SJSA1 (cell line): ENCODE measurements at places on chromosomes 2 and 18. TPM values are rescaled to one million over a fixed set of nuclear protein-coding genes. Genes with fewer than 3 reads are reported as not detected.

DNA sequence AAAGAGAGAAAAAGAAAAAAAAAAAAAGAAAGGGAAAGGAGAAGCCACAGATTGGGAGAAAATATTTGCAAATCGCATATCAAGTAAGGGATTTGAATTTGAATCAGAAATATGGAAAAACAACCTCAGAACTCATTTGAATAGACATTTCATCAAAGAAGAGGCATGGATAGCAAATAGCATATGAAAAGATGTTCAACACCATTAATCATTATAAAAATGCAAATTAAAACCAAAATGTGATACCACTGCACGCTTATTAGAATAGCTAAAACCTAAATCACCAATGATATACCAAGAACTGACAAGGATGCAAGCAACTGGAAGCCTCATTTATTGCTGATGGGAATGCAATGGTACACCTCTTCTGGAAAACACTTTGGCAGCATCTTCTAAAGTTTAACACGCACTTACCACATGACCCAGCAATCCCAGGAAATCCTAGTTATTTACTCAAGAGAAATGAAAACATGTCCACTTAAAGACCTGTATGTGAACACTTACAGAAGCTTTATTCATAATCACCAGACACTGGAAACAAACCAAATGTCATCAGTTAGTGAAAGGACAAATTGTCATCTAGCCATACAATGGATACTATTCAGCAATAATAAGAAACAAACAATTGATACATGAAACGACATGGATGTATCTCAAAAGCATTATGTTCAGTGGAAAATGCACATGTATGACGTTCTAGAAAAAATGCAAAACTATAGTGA lies 10.3 kb downstream of the DNER start:
- H3K4me3 ChIP-seq, result no peak overlapping the region
- peaks cover 9% of the 10 kb centered on the region; the same call in 1 of the 2 replicates for H3K27me3 ChIP-seq
- H3K27ac ChIP-seq, result no peak overlapping the region
- DNase-seq, result no peak
- no peaks in the 10 kb centered on the region for H3K36me3 ChIP-seq
- H3K4me1 ChIP-seq, result no peaks in the 10 kb centered on the region

Gene IL18R1
- total RNA-seq, result not detected in 2 replicates

Gene SPTBN1
- 102 and 180 TPM in 2 replicates for total RNA-seq

- no peak overlapping the region for H3K4me3 ChIP-seq
- H3K4me1 ChIP-seq, result no peaks in the 10 kb centered on the region
- no peaks in the 10 kb centered on the region for H3K36me3 ChIP-seq
- no peak for DNase-seq
- H3K27me3 ChIP-seq, result peaks cover 48% of the 10 kb centered on the region
Measured at GRCh38 chr2:240655931-240656886, 26.5 kb downstream of the AQP12B start.

GRCh38 chr2:68878071-68878711 lies 7.0 kb upstream of the BMP10 start:
- H3K36me3 ChIP-seq, result no peaks in the 10 kb centered on the region
- no peak overlapping the region for H3K27ac ChIP-seq
- no peak for DNase-seq
- peaks cover 10% of the 10 kb centered on the region for H3K4me1 ChIP-seq
- H3K27me3 ChIP-seq, result 0 out of 2 replicates have a peak, but pooled peaks cover 4% of the 10 kb centered on the region

Gene TMEM178A
- total RNA-seq, result 0.13 and 0.41 TPM in 2 replicates

Gene FAP
- 21.1 and 35.6 TPM in 2 replicates for total RNA-seq

DNA sequence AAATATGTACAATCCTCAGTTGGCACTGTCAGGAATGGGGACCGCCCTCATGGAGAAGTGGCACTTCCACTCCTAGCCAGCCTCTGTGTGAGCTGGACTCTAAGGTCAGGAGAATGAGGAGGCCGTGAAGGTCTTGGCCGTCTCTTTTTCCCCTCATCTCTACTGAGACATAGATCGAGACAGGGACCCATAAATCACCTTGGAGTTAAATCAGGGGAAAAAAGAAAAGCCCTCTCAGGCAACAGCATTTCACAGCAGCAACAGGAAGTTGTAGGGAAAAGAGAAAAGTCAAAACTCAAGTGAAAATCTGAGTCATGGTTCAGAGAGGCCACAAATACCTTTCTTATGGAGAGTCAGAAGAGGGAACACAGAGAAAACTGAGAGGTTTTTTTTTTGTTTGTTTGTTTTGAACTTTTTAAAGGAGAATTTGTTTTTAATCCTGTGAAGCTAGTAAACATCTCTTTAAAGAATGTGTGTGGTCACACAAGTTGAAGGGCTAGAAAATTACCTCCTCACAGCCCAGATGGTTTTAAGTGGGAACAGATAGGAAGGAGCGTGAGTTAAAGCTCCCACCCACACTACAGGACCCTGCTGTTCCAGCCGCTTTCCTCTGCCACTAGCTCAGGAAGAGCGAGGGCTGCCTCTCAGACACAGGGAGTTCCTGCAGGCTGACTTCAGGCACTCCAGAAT lies 30.6 kb upstream of the CYP1B1 start:
- H3K4me3 ChIP-seq, result peak overlapping the region; percentile 6; the same call in 1 of the 2 replicates
- H3K4me1 ChIP-seq, result peaks cover 39% of the 10 kb centered on the region
- no peaks in the 10 kb centered on the region for H3K27me3 ChIP-seq
- H3K27ac ChIP-seq, result peak overlapping the region; percentile 92
- DNase-seq, result peak; percentile 97
- H3K36me3 ChIP-seq, result no peaks in the 10 kb centered on the region

DNA sequence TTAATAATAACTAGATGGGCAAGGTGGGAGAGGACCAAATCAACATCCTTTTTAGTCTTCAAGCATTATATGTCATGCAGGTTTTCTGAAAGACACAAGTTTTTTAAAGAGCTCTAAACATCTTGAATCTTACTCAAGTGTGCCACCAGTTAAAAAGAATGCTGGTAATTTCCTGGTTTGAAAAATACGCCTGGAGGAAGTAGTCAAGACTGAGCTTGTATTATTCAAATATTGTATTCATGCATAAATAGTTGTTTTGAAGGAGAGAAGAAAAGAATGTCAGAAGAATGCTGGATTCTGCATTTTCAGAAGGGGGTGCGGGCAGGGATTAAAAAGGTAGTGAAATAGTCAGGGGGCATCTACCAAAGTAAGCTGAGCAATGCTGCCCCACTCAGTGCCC lies 90.7 kb downstream of the WDPCP start:
- no peaks in the 10 kb centered on the region for H3K36me3 ChIP-seq
- H3K27me3 ChIP-seq, result no peaks in the 10 kb centered on the region
- H3K4me3 ChIP-seq, result no peak overlapping the region
- no peak overlapping the region for H3K27ac ChIP-seq
- DNase-seq, result no peak

Gene MEP1B
- not detected in 2 replicates for total RNA-seq

DNA sequence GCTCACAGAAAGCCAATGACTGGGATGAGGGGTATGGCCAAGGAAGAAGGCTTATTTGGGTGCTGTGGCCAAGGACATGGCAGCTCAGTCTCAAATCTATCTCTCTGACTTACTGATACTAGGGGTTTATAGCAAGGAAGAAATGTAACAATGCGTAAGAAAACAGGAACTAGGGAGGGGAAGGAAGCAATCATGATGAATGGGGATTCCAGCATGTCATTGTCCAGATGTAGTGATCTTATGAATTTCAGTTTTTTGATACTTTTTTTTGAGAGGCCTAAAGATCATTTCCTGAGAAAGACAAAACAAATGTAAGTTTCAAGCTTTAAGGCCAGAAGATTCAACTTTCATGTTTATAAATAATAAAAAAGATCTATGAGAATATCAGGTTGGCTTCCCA lies 298.6 kb upstream of the FAM98A start:
- H3K27me3 ChIP-seq, result no peaks in the 10 kb centered on the region
- no peak overlapping the region for H3K4me3 ChIP-seq
- H3K27ac ChIP-seq, result no peak overlapping the region
- DNase-seq, result no peak
- H3K4me1 ChIP-seq, result no peaks in the 10 kb centered on the region

DNA sequence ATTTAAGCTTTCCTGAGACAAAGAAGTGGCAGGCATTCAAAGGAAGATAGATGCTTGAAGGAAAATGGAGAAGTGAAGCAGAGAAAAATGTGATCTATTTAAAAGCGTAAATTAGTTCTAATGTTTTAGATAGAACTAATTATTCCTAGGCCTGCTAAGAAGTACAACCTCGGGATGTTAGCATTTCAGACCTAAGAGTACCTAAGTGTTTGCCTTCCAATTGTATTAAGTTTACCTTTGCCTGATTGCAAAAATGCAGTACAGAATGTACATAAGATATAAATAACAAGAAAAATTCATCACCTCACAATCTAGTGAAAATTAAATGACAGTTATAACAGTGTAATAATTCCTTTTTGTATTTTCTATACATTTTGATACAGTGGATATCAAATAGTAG lies 71.1 kb upstream of the HNMT start:
- no peak overlapping the region for H3K27ac ChIP-seq
- no peaks in the 10 kb centered on the region for H3K4me1 ChIP-seq
- H3K36me3 ChIP-seq, result no peaks in the 10 kb centered on the region
- no peak for DNase-seq

Gene ALK
- total RNA-seq, result not detected in 2 replicates

Gene PAIP2B
- total RNA-seq, result 0.25 and 0.34 TPM in 2 replicates

GRCh38 chr2:128986867-128987268 lies 668.2 kb upstream of the HS6ST1 start:
- H3K4me3 ChIP-seq, result no peak overlapping the region
- H3K27me3 ChIP-seq, result no peaks in the 10 kb centered on the region
- H3K4me1 ChIP-seq, result no peaks in the 10 kb centered on the region
- H3K36me3 ChIP-seq, result no peaks in the 10 kb centered on the region
- H3K27ac ChIP-seq, result no peak overlapping the region

- H3K27me3 ChIP-seq, result no peaks in the 10 kb centered on the region
- DNase-seq, result no peak
- H3K27ac ChIP-seq, result no peak overlapping the region
- H3K4me3 ChIP-seq, result no peak overlapping the region
- H3K36me3 ChIP-seq, result no peaks in the 10 kb centered on the region
Measured at GRCh38 chr18:27780061-27780745, 396.7 kb downstream of the CDH2 start.

Gene DYNAP
- total RNA-seq, result not detected in 2 replicates

Gene LYG2
- not detected in 2 replicates for total RNA-seq

Gene CD8B2
- total RNA-seq, result not detected in 2 replicates

Gene MC5R
- not detected in 2 replicates for total RNA-seq

DNA sequence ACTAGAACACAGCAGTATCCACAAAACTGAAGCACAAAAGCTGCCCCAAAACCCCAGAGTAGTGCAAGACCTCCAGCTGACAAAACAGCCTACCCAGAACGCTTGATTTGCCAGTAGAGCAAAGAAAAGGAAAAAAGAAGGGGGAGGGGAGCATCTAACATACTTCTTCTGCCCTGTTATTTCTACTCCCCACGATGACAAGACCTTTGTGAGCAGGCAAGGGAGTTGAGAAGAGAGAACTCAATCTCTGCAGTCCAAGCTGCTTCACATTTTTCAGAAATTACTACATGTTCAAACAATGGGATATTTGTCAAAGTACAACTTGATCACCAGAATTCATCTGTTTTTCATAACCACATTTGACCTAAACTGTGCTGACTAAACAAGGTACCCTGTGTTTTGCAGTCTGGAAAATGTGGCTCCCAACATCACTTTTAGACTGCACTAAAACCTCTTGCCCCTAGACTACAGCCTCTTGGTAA lies 286.7 kb downstream of the EXOC6B start:
- H3K27me3 ChIP-seq, result no peaks in the 10 kb centered on the region
- peak; percentile 79 for DNase-seq
- H3K36me3 ChIP-seq, result no peaks in the 10 kb centered on the region
- peak overlapping the region; percentile 51 for H3K27ac ChIP-seq
- no peak overlapping the region for H3K4me3 ChIP-seq
- H3K4me1 ChIP-seq, result peaks cover 15% of the 10 kb centered on the region

DNA sequence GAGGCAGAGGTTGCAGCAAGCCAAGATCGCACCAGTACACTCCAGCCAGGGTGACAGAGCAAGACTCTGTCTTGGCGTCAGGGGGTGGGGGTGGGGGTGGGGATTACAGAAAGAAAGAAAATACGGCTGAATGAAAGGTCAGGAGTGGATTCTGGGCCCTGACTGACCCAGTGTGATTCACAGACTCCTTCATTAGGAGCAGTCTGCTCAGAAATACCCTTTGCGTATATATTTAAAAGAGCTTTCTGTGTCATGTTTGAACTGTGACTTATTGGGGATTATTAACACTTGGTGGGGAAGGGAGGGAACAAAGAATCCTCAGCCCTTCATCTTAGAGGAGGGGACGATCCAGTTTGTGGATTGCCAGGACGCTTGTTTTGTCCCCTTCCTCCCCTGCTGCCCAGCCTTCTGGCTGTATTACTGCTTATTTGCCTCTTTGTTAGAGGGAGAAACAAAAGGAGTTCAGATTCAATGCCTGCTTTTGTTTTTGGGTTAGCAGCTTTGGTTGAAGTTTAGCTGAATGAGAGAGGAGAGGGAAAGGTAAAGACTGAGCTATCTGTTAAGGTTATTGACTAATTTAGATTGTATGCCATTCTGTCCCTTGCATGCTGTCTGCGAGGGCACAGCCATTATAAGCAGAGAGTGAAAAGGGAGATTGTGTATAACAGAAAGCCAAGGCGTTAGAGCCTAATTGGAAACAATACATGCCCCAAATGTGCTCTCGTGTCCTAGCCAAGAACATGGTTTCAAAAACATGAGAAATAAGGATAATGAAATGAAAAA lies 118.3 kb downstream of the FMNL2 start:
- no peaks in the 10 kb centered on the region for H3K36me3 ChIP-seq
- H3K4me1 ChIP-seq, result peaks cover 31% of the 10 kb centered on the region
- H3K27me3 ChIP-seq, result no peaks in the 10 kb centered on the region
- no peak overlapping the region for H3K4me3 ChIP-seq
- H3K27ac ChIP-seq, result peak overlapping the region; percentile 30

- H3K36me3 ChIP-seq, result no peaks in the 10 kb centered on the region
- H3K27me3 ChIP-seq, result no peaks in the 10 kb centered on the region
- no peak overlapping the region for H3K4me3 ChIP-seq
- no peak overlapping the region for H3K27ac ChIP-seq
Measured at GRCh38 chr2:178008636-178009289, 63.8 kb downstream of the PDE11A start.

- H3K27ac ChIP-seq, result no peak overlapping the region
- no peak overlapping the region for H3K4me3 ChIP-seq
- peaks cover 25% of the 10 kb centered on the region for H3K4me1 ChIP-seq
- no peak for DNase-seq
- no peaks in the 10 kb centered on the region for H3K27me3 ChIP-seq
- peaks cover 12% of the 10 kb centered on the region for H3K36me3 ChIP-seq
Measured at GRCh38 chr18:58754544-58755068, 83.3 kb downstream of the MALT1 start.

DNA sequence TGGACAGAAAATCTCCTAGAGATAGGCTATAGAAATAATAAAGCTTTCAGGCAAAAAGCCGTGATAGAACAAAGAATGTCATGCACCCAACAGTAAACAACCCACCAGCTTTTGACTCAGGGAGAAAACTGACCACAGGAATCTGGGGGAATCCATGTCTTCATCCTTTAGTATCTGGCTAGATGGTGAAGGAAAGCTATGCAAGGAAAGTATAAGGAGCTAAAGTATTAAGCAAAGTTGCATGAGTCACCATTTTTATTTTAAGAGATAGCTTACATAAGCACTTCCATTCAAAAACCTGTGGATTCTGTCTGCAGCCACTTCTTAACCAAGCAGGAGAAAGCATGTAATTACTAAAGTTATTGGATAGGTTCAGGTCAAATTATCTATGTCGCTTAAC lies 363.8 kb downstream of the LRP1B start:
- H3K36me3 ChIP-seq, result no peaks in the 10 kb centered on the region
- peak; percentile 46 for DNase-seq
- no peak overlapping the region for H3K4me3 ChIP-seq
- H3K27ac ChIP-seq, result peak overlapping the region; percentile 37
- no peaks in the 10 kb centered on the region for H3K27me3 ChIP-seq
